ENCODE measurements at places on chromosomes 7 and 10.

DNA sequence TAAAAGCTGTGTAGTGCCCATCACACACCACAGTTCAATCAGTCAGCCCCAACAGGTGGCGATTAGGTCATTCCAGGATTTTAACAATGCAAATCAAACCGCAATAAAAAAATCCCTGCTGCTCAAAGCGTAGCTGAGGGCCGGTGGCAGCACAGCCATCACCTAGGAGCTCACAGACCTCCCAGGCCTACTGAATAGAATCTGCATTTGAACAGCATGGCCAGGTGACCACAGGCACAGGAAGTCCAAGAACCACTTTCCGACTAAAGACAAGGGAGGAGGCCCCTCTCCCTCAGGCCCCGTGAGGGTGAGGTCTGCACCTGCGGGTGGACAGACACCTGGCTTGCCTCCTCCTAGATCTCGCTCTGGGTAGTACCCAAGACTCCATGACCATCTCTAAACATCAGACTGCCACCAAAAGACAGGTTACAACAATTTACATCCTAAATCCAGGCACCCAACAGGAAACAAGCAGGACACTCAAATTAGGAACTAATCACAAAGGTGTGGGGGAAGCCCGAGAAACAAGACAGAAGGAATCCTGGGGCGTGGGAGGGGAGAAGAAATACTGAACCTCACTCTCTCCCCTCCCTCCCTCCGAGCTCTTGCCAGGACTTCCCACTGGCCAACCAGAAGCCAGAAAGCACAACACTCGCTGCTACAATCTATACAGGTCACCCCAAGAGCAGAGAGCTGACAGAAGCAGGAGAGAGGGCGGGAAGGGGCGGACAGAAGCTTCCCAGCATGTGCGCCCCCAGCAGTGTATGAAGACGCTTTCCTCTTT, 19.2 kb downstream of the GNA12 start:
- no peak for DNase-seq

GRCh38 chr10:125063256-125063925, 97.0 kb downstream of the CTBP2 start:
- DNase-seq, result peak; percentile 79

DNA sequence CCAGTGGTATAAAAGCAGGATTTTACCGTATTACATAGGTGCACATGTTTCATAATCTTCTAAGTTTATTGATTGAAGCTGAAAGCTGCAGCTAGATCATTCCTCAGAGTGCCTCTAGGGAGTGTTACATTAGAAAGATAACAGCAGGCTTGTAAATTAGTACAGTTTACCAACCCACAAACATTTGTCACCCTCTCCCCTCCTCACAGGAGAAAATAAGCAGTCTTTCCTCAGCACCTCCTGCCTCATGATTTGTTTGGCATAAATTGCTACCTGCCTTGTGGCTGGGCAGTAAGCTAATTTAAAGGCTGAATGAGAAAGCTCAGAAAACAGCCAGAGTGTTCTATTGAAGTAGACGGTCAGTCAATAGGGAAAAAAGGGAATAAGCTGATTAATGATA, 74.2 kb downstream of the NXPH1 start:
- no peak for DNase-seq

- DNase-seq, result peak; percentile 41
These were observed 863 bp downstream of the CCNY start for GRCh38 chr10:35336921-35337823.

- no peak for DNase-seq
These were observed 208.1 kb upstream of the TCF7L2 start for GRCh38 chr10:112741830-112742402.

- peak; percentile 16 for DNase-seq
These were observed 152.9 kb upstream of the INHBA start for GRCh38 chr7:41855798-41856197.

DNA sequence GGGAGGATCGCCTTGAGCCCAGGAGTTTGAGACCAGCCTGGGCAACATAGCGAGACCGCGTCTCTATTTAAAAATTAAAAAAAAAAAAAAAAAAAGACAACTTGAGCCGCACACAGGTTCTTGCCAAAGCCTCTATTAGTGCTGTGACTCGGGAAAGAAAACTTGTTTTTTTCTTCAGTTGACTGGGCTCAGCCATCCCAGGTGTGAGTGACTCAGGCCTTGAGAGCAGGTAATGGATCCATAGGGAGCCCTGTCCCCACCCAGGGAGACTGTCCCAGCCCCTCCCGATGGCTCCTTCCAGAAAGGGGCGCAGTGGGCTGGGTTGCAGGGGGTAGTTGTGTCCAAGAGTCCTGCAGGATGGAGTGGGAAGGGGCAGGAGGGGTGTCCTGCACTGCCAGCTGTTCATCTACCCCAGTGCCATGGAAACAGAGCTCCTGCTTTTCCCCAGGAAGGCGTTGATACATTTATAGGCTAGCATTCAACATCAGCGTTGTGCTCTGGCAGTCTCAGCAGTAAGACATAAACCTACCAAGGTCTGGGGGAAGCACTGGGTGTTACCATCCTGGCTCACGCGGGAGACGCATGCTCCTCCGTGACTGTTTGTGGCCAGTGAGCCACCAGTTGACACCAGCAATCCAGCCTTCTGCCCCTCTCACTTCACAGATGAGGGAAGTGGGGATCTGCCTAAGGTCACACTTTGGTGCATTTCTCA, 126.6 kb downstream of the CUX1 start:
- no peak for DNase-seq

GRCh38 chr10:91567815-91568214, 65.1 kb downstream of the PPP1R3C start:
- no peak for DNase-seq
